Mesothelial cell of epicardium (in vitro differentiated cells): ENCODE measurements at places on chromosomes 7 and 10. TPM values are rescaled to one million over a fixed set of nuclear protein-coding genes. Genes with fewer than 3 reads are reported as not detected.
A peak's percentile ranks its signal among the peaks of the same experiment; 100 is the strongest.

GRCh38 chr7:121266307-121266894 lies 62.4 kb upstream of the WNT16 start:
- no peak for DNase-seq

DNA sequence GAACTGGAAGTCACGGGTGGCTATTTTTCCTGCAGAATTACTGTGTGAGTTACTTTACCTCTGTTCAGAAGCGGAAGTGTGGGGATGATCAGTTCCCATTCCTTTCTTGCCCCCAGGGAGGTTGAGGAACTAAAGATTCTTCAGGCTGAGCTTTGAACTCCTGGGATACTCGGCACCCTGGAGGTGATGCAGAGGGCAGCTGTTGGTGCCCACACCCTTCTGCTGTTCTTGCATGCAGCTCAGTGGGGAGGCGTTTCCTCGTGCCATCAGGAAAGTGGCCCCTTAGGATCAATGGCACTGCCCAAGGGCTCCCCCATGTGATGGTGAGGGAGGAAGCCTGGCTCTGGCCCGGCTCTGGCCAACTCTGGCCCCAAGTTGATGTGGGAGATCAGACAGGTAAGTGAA lies 44.7 kb upstream of the MXI1 start:
- no peak for DNase-seq

- no peak for DNase-seq
Measured at GRCh38 chr10:70744617-70745143, 40.5 kb downstream of the TBATA start.

- DNase-seq, result no peak
Measured at GRCh38 chr10:107002068-107002467, 162.4 kb downstream of the SORCS1 start.

GRCh38 chr7:53697913-53698312 lies 662.5 kb downstream of the POM121L12 start:
- DNase-seq, result no peak

- no peak for DNase-seq
Measured at GRCh38 chr7:138665669-138666140, 35.5 kb downstream of the SVOPL start.

DNA sequence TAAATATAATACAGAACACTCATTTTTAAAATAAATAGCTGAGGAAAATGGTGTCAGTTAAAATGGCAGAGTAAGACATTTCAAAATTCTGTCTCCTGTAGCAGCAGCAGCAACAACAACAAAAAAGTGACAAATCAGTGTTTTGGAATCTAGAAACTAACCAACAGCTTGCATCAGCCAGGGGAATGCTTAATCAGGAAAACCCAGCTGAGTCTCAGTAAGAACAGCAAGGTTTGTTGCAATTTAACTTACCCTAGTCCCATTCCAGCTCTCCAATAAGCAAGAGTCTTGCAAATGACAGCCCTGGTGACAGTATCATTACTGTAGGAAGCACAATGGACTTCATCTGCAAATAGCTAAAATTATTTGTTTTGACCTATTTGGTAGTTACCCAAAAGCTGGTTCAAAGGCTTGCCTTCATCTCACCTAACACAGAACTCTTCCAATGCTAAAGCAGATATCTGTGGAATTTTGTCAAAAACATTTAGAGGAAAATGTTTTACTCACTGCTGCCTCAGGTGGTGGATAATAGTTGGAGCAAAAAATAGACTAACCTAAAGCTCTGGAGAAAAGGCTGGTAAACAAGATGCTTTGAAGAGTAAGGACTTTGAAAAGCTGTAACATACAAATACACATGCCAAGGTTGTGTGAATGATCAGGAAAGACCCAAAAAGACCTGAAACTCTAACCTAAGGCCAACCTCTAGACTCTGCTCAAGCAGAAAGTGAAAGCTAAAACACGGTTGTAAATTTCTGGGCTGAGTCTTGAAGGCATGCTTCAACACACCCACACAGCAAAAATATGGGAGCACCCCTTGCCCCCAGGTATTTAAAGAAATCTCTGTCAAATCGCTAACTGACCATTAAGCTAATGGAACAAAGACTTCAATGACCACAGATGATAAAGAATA lies 9.9 kb upstream of the ARHGAP22 start:
- DNase-seq, result no peak

GRCh38 chr7:105954711-105955110 lies 8.4 kb upstream of the CDHR3 start:
- no peak for DNase-seq

DNA sequence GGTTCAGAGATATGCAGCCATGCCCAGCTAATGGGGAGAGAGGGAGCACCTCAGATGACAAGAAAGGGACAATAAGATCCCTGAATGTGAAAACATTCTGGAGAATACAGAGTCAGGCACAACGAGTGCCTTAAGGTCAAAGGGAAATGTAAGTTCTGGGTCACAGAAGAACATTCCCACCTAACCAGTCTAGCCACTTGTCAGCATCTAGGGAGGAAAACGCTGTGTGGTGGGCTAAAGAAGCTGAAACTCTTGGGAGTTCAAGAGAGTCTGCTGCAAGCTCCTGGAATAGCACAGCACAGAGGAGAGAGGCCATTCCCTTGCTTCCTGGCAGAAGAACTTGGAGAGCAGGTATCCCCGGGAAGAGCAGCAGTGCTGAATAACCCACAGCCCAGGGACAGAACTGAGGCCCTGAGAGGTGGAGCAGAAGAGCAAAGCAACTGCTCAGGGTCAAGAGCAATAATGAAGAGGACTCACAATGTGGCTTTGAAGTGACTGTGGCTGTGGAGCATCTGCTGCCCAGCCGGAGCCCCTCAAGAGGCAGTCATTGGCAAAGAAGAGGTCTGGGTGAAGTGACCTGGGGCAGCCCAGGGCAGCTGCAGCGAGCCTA lies 182.3 kb downstream of the NPSR1 start:
- DNase-seq, result no peak

GRCh38 chr10:68566351-68566750 lies 6.2 kb downstream of the TET1 start:
- no peak for DNase-seq

DNA sequence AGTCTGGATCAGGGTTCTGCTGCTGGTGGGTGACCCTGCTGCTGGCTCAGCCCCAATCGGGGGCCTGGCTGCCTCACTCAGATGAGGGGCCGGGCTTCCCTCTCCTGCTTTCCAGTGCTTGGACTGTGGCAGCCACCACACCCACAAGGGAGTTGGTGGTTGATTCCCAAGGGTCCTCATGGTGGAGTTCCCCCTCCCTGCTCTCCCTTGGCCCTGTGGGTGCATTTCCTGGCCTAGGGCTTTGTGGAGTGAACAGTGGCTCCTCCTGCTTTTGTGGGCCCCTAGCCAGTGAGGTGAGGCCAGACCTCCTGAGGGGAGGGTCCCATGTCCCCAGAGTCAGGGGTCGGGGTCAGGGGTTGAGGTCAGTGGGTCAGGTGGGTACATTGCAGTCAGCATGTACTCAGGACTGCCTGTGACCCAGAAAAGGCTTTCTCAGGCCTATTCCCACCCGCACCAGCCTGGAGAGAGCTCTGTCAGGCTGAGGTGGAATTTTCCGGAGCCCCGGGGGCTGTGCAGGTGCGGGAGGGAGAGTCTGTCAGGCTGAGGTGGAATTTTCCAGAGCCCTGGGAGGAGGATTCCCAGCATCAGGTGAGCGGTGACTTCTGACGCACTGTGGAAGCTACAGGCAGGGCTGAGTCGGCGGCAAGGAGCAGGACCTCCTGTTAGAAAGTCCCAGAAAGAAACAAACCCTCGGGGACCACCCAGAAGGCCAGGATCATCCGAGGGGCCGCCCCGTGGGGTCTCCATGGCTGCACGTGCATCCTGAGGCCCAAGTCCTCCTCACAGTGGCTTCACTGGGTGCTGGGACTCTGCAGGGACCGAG lies 94.4 kb upstream of the INSIG1 start:
- no peak for DNase-seq

GRCh38 chr7:50679218-50680007 lies 103.3 kb downstream of the GRB10 start:
- DNase-seq, result no peak

GRCh38 chr10:129023082-129023481 lies 444.0 kb upstream of the MGMT start:
- no peak for DNase-seq

DNA sequence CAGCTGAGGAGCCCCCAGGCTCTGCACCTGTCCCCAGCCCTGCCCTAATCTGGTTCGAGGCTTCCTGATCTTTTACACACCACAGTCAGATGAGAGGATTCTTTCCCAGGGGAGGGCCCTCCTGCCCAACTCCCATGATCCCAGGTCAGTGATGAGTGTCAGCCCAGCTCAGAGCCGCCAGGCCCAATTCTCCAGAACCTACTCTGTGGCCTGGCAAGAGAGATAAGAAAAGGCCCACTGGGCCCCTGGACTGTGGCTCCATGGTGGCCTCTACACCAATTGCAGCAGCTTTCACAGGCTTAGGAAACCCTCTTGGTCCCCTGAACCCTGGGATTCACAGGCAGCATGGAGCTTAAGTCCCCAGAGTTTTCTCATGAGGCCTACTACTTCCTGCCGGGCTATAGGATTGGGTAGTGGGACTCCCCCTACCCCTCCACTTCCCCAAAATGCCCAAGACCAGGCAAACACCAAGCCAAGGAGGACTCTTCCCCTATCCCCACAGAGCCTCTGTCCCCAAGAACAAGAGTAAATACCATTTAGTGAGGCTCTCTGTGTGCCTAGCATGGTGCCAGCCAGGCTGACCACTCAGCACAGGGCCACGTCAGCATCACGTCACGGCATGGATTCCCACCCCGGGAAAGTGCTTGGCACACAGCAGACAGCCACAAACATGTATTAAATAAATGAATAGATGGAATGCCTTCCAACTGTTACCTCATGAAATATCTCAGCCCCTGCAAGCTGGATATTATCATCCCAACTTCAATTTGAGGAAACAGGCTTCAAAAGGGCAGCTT lies 100.0 kb downstream of the GRID1 start:
- peak; percentile 35 for DNase-seq

DNA sequence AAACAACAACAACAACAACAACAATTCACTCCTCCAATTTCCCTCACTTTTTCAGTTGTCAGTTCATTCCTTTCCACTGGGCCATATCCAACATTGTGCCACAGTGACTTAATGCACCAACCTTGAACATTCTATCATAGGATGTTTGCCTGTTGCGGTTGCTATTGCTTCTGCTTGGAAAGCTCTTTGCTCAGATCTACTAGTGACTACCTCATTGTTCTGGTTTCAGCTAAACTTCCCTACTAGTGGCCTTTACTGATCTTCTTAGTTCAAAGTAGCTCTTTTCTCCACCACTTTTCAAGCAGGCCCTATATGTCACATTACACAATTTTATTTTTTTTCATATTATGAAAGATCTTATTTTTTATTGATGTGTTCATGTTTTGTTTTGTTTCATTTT lies 9.8 kb upstream of the STEAP4 start:
- DNase-seq, result no peak

Gene PAX4
- not detected in 3 replicates for total RNA-seq

Gene SH2D4B
- 0.27 to 0.29 TPM (median 0.27 TPM) in 3 replicates for total RNA-seq

Gene IGFBP3
- total RNA-seq, result 1,085 to 1,177 TPM (median 1,171 TPM) in 3 replicates

Gene SLC26A5
- not detected in 3 replicates for total RNA-seq

Gene KLHDC10
- total RNA-seq, result 44.4 to 50.4 TPM (median 45.9 TPM) in 3 replicates

Gene FOXI2
- not detected in 3 replicates for total RNA-seq

Gene AMZ1
- 0.05 to 0.49 TPM (median 0.13 TPM) in 3 replicates for total RNA-seq
